ENCODE measurements at places on chromosomes 11 and 22.

DNA sequence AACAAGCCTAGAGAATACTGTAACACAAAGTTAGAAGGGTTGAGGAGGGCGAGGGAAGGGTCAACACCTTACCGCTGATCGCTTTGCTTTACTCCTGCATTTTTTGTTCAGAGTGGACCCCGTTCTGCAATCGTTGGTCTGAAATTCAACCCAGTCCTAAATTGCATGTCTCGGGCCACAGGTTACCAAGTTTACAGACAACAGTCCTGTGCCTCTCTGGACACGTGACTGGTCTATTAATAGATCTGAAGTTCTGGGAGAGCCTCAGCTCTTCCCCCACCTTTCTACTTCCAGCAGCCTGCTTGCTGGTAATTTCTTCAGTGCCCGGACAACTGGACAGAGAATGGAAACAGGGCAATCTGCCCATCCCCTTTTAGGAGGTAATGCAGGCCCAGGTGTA, 74.2 kb downstream of the STIM1 start:
- DNase-seq, result no peak

DNA sequence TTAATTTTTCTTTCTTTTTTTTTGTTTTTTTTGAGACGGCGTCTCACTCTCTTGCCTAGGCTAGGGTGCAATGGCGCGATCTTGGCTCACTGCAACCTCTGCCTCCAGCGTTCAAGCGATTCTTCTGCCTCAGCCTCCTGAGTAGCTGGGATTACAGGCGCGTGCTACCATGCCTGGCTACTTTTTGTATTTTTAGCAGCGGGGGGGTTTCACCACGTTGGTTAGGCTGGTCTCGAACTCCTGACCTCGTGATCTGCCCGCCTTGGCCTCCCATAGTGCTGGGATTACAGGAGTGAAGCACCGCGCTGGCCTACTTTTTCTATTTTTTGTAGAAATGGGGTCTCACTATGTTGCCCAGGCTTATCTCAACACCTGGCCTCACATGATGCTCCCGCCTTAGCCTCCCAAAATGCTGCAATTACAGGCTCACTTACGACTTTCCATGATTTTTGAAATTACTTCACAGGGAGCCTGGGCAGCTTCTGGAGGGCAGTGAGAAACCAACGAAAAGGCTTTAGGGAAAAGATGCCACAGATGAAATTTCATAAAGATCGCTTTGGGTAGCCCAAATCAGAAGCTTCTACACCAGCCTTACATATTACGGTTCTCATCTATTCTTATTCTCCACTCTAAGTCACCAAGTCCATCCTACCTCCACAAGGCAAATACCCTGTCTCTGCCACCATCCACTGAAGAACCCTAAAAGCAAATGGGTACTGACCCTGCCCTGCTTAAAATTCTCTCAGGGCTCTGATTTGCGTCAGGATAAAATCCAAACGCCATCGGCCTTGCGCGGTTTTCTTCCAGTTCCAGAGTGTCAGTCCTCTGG, 866 bp upstream of the RRM1 start:
- no peak for DNase-seq

GRCh38 chr11:116576526-116576925, 196.3 kb downstream of the BUD13 start:
- DNase-seq, result no peak

DNA sequence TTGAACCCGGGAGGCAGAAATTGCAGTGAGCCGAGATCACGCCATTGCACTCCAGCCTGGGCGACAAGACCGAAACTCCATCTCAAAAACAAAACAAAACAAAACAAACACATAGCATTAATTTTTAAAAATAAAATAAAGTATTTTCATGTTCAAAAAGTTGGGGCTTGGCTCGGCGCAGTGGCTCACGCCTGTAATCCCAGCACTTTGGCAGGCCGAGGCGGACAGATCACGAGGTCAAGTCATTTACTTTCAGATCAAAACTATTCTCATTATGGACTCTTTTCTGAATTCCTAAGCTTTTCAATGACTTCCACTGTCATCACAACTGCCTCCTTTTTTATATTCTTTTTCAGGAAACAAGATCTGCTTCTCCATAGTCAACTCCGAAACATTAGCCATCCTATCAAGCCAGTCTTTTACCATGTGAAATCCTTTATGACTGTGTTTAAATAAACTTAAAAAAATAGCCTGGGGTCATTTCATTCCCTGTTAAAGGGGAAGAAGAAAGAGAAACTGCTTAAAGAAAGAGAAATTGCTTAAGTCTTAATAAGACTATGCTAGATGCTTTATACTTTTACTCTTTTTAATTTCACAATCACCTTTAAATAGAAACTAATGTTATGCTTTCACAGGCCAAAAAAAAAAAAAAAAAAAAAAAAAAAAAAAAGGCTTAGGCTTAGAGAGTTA, 13.1 kb upstream of the CHRNA10 start:
- no peak for DNase-seq

DNA sequence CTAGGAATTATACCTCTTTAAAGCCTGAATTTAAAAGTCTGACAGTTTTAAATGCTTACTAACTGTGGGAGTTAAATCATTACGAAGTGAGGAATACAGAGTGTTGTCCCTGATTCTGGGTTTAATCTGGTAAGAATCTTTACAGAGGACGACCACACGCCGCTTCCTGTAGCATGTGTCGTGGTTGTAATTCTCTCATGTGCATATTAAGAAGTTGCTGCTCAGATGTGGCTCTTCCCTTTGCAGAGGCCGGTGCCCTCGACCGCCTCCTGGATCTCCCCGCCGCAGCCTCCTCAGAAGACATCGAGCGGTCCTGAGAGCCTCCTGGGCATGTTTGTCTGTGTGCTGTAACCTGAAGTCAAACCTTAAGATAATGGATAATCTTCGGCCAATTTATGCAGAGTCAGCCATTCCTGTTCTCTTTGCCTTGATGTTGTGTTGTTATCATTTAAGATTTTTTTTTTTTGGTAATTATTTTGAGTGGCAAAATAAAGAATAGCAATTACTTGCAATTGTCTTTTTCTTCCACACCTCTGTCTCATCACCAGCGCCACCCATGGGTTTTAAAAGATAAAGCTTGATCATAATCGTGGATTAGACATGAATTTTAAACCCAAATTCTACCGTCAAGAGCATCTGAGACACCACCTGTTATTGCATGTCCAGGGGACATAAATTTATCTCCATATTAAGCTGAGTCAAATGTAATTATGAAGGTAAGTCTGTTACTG, 6.5 kb downstream of the GAL start:
- peak; percentile 36 for DNase-seq

DNA sequence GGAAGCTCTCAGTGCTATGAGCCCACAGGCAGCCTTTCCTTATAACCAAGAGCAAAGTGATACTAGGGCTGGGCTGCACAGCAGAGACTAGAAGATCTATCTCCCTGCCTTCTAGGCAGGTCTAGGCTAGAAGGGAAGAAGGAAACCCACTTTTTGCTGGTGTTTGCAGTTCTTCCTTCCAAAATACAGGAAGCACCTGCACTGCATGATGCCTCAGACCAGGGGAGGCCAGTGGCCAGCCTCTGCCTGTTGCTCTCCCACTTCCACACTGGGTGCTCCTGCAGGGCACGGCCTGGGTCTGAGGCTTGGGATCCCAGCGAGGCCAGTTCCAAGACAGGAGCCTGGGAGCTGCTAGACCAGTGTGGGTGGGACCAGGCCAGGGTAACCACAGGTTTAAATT, 6.0 kb upstream of the UCP3 start:
- DNase-seq, result no peak

GRCh38 chr22:30823015-30823370, 128.3 kb downstream of the OSBP2 start:
- no peak for DNase-seq

GRCh38 chr11:18091731-18092130, 14.2 kb downstream of the SAAL1 start:
- DNase-seq, result no peak

- DNase-seq, result no peak
Measured at GRCh38 chr11:63552921-63553320, 10.3 kb downstream of the PLAAT2 start.

- DNase-seq, result peak; percentile 29
Measured at GRCh38 chr22:17057959-17058814, 26.6 kb upstream of the IL17RA start.

- no peak for DNase-seq
Measured at GRCh38 chr11:121141066-121141465, 40.0 kb downstream of the TECTA start.

GRCh38 chr11:112615238-112615637, 346.0 kb upstream of the NCAM1 start:
- no peak for DNase-seq

DNA sequence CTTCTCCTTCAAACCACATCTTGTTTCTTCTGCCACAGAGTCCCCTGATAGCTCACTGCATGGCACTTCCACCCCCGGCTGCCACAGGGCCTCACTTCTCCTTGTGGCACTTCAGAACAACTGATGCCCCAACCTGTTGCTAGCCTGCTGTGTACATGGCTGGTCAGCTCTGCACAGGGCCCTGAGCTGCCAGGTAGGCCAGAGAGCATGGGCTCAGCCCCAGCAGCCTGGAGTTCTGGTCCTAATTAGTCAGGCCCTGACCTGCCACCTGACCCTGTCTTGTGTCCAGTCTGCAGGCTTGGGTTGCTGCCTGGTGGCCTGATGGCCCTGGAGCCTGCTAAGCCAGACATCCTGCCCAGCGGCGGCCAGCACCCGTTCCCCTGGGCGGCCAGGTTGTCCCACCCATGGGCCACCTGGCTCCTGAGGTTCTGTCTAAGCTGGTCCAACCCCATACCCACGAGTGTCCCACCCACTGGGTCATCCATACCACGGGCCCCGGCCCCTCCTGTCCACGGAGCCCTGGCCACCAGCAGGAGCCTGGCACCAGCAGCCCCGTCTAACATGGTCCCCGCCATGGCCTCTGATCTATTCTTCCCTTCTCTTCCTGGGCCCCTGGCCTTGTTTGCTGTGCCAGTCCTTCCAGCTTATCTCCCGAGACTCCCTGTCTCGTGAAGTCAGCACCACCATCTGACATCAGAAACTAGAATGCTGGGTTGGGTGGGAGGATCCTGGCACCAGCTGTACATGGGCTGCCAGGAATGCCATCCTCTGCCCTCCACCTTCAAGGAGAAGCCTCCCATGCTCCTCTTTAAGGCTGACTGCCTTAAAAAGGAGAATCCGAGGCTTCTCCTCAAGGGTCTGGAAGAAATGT, 3.1 kb upstream of the CERK start:
- DNase-seq, result no peak

DNA sequence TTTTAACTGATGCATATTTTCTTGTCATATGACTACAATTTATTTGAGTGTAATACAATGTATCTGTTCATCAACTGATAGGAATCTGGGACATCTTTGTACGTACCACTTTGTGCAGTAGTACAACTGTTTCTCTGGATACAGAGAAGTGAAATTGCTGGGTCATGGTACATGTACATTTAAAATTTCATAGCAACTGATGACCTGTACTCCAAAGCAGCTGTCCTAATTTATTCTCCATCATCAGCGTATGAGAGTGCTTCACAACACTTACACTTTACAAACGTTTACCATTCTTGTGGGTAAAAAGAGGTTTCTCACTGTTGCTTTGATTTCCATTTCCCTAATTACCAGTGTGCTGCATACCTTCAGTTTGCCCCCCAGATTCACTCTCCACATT, 552.8 kb upstream of the CADM1 start:
- no peak for DNase-seq

DNA sequence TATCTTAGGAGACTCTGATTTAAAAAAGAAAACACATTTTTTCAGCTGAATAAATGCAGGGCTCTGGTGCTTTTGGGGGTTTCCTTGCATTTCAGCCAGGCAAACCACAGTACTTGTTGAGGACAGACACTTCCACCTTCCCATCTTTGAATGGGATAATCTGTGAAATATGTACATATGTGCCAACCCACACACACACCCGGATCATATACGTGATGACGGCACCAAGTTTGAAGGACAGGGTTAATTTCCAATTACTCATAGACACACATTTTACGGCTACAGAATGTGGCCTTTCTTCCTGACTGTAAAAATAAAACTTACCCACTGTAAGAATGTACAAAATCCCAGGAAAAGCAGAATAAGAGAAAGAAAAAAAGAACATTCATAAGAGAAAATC, 104.4 kb downstream of the MPPED2 start:
- DNase-seq, result no peak

DNA sequence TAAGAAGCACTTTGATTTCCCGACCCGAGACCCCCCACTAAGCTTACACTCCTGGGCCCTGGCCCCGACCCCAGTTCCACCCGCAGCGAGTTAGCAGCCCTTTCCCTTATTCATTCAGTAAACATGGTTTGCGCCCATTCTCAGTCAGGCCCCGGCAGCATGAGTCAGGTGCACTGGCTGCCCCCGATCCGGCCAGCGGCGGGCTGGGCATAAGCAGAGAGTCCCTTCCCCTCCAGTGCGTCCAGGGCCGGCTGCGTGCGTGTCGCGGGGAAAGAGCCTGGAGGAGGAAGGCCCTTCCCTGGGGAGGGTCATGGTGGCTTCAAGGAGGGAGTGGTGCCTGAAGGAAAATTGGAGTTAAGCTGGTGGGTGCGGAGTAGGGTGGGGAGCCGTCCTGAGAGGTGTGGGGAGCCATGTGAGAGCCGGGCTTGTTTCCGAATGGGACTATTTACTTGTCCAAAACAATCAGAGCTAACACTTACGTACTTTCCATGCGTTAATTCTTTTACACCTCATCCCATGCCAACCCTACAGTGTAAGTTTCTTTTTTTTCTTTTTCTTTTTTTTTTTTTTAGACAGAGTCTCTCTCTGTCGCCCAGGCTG, 657 bp downstream of the IGHMBP2 start:
- peak; percentile 24 for DNase-seq
